ENCODE measurements at places on chromosomes 4 and X.

- no peak for DNase-seq
Observed at GRCh38 chr4:165177725-165178666, 29.4 kb upstream of the KLHL2 start.

DNA sequence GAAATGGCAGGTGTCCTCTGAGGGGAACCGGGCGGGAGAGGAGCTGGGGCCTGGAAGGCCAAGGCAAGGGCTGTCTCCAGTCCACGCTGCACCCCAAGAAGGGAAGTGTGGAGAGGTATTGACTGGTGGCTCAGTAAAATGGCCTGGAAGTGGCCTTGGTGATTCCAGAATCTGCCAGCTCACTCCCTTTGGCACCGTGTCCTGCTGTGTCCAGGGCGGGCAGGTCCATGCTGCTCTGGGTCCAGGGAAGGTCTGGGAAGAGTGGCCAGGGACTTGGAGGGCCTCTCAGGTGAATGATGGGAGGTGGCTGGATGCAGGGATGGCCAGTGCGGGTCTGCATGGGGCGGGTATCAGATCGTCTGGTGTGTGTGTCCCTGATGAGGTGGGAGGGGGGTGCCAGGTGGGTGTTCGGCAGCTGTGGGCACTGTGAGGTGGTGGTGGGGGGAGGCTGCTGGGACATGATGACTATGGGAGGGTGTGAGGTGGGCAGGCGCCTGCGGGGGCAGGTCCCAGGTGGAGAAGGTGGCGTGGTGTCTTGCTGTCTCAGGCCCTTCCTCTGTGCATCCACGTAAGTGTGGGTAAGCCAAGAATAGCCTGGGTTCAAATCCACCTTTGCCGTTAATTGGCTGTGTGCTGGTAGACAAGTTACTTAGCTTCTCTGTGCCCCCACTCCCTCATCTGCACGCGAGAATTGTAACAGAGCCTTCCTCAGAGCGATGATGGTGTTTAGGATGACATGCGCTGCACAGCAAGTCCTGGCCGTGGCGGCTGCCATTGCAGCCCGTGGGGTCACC lies 17.7 kb downstream of the RGS12 start:
- no peak for DNase-seq

- DNase-seq, result no peak
Observed at GRCh38 chrX:21374994-21375707, 933 bp downstream of the CNKSR2 start.

- no peak for DNase-seq
Observed at GRCh38 chr4:68864438-68865187, 48.8 kb downstream of the UGT2B10 start.

DNA sequence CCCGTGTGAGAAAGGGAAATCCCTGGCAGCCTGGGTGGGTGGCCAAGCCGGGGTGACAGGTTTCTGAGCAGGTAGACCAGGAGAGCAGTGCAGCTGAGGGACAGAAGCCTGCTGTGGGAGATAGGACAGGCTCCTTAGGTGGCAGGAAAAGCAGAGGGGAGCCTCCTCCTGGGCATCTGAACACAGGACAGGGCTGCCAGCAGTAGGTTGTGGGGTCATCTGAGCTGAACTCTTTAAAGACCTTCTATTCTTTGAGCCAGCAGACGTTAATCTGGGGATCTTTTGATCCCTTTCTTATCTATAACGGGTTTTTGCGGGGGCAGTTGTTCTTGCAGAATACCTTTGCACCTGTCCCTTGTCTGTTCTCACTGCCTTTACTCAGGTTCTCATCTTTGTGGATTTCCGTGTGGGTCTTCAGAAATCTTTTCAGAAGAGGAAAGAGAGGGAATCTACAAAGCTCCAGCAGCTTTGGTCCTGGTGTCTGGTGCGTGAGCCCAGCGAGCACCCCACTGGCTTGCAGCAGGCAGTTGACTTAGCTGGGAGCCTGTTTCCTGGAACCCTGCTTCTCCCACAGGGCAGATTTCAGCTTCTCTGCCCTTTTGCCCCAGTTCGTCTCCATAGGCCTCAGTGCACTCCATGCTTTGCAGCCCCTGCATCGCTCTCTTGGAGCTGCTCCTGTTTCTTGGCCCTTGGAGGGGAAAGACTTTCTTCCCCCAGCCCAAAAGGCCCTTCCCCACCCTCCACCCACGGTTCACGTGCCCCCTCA lies 35.8 kb upstream of the TADA2B start:
- DNase-seq, result no peak

DNA sequence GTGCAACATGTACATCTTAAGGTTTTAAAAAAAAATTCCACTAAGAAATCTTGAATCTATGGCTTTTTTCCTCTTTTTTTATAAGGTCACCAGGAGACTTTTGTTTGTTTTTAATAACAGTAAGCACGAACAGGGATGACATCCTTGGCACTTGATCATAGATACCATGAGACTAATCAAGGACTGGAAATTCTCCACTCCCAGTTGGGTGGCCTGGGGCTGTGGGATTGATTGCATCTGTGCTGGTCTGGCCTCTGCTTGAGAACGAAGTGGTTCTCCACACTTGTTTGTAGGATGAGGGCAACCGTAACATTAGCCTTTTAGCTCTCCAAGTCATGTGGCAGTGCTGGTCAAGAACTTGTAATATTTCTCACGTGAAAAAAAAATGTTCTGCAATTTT lies 35.4 kb downstream of the SNX25 start:
- no peak for DNase-seq

- no peak for DNase-seq
Observed at GRCh38 chr4:38562751-38563198, 101.2 kb upstream of the KLF3 start.

DNA sequence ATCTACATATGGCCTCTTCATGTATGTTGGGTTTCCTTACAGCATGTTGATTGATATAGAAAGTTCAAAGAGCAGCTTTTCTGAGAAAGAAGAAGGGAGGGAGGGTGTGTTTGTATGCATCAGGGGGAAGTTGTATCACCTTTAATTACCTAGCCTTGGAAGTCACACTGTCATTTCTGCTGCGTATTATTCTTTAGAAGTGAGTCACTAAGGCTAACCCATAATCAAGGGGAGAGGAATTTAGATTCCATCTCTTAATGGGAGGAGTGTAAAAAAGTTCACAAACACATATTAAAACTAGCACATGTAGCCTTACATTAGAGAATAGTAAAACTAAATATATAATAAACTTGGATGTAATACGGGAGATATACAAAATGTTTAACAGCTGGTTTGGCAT lies 86.5 kb upstream of the CBLL2 start:
- DNase-seq, result no peak

- no peak for DNase-seq
Observed at GRCh38 chrX:2694914-2695267, 3.8 kb downstream of the CD99 start.

DNA sequence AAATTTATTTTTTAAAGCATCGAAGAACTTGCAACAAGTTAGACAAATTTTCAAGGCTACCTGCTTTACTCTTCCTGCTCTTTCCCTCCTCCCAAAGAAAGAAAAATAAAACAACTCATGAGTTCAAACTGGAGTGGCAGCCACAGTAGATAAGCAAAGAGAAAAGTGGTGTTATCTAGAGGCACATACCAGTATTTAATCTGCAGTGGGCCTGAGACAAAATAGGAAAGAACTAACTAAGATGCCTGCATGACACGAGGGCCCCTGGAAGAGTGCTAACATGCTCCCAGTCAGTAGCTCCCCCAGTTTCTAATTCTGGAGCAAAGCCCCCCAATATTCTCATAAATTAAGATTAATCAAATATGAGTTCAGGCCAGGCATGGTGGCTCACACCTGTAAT lies 7.9 kb downstream of the ARL9 start:
- no peak for DNase-seq

DNA sequence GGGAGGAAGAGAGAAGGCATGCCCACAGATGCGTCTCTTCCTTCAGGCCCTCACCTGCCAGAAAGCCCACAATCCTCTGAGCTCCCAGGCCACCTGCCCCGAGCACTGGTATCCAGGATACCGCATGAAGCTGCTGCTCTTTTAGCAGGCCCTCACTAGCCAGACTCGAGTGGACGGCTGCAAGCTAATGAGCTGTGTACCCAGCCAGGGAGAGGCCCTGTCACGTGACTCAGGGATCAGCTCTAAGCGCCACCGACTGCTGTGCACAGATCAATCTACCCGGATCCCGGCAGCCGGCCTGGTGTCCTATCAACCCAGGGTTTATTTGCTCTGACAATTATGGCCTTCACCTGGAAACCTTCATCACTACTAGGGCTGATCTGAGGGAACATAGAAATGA lies 39.0 kb downstream of the BCOR start:
- no peak for DNase-seq

- no peak for DNase-seq
Observed at GRCh38 chr4:184890499-184890898, 64.7 kb upstream of the ACSL1 start.

GRCh38 chr4:123547216-123548165 lies 150.9 kb downstream of the SPRY1 start:
- no peak for DNase-seq

DNA sequence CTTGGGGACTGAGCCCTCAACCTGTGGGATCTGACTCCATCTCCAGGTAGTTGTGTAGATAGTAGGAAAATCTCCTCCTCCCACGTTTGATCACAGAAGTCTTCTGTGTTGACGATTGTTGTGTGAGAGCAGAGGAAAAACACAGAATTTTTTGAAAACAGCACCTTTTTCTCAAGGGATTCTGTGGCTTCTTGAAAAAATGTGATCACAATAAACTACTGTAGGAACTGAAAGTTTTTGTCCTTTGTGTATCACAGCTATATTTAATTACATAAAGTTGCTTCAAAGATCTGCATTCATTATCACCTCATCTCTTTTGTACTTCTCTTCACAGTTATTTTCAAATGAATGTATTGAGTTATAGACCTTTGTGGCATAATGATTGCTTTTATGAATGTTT lies 85.1 kb downstream of the AFF1 start:
- no peak for DNase-seq

- DNase-seq, result no peak
Observed at GRCh38 chr4:55864577-55865223, 11.3 kb downstream of the EXOC1 start.

Measured in vagina (tissue), 2 donors.